ENCODE measurements at places on chromosomes 2 and 18.
A peak's percentile ranks its signal among the peaks of the same experiment; 100 is the strongest.

DNA sequence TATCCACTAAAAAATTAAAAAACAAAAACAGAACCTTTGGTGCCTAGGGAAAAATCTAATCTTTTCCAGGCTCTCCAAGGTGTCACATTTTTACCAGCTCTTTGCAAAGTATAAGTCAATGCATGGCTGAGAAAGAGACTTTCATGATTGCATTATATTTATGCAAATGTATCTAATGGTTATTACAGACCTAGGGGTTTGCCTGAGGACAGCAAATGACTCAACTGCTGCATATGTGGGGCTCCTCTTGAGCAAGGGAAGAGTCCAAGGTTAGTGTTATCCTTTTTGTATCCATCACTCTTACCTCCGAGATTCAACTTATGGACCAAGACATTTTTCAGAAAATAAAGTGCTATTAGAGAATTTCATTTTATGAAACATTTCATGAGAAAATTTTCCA lies 33.9 kb upstream of the RMP24 start:
- no peak for DNase-seq
- H3K4me1 ChIP-seq: peaks cover 1% of the 10 kb centered on the region
- H3K27ac ChIP-seq: no peak overlapping the region
- peaks cover 7% of the 10 kb centered on the region for H3K27me3 ChIP-seq
- H3K4me3 ChIP-seq: no peak overlapping the region
- H3K36me3 ChIP-seq: no peaks in the 10 kb centered on the region

- DNase-seq: no peak
- no peaks in the 10 kb centered on the region for H3K4me1 ChIP-seq
- H3K4me3 ChIP-seq: no peak overlapping the region
- H3K27me3 ChIP-seq: peaks cover 4% of the 10 kb centered on the region
Observed at GRCh38 chr2:120611016-120611415, 124.7 kb upstream of the GLI2 start.

DNA sequence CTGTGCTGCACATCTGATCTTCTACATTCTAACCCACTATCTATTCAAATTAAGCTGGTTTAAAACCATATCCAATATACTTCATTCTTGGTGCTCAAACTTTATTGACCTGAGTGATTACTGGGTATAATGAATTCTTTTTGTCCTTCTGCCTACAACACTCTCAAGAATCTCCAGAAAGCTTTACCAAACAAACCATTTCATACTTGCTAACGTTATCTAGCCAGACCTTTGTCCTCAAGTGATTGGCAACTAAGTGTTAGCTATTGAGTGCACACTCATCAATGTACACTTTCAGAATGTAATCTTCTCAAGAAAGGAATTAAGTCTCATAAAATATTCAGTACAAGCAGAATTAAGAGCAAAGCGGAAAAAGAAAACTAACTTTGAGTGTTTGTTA lies 1.4 kb downstream of the SUCLG1 start:
- peaks cover 54% of the 10 kb centered on the region for H3K4me1 ChIP-seq
- peak overlapping the region; percentile 97 for H3K4me3 ChIP-seq

GRCh38 chr2:42052702-42053481 lies 5.1 kb downstream of the PKDCC start:
- H3K4me1 ChIP-seq: peaks cover 4% of the 10 kb centered on the region
- DNase-seq: no peak
- peaks cover 35% of the 10 kb centered on the region for H3K27me3 ChIP-seq
- H3K4me3 ChIP-seq: no peak overlapping the region
- no peak overlapping the region for H3K27ac ChIP-seq
- no peaks in the 10 kb centered on the region for H3K36me3 ChIP-seq

DNA sequence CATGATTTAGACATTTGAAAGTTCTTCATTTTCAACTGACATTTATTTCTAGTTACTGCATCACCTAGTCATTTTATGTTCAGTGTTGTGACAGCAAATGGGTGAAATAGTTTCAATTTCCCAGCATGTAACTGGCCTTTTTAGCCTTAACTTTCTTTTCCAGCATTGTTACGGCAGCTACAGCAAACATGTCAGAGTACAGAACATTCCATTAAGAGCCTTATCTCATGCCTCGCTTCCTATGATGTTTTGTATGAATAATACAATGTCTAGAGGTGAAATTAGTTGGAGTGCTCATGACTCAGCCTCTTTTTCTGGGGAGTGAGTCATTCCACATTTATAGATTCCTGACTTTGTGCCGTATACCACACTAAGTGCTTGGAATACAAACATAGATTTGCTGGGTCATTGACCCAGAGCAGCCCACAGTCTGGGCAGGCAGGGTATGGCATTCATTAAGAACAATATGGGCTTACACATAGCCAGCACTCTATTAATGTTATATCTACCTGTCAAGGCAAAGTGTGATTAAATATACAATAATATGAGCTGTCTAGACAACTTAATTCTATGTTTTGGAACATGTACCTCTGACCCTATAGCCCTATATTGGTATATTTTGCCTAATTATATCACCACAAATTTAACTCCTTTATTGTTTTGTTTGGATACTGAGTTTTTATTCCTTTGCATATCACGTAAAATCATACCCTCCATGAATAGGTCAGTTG lies 72.2 kb downstream of the MAP2 start:
- no peaks in the 10 kb centered on the region for H3K4me1 ChIP-seq
- no peaks in the 10 kb centered on the region for H3K27me3 ChIP-seq
- no peak for DNase-seq
- no peak overlapping the region for H3K4me3 ChIP-seq

- peaks cover 18% of the 10 kb centered on the region for H3K4me1 ChIP-seq
- H3K27ac ChIP-seq: no peak overlapping the region
- H3K4me3 ChIP-seq: no peak overlapping the region
- H3K36me3 ChIP-seq: no peaks in the 10 kb centered on the region
Observed at GRCh38 chr2:439556-440402, 151.9 kb upstream of the ALKAL2 start.

GRCh38 chr18:44779753-44780292 lies 99.1 kb downstream of the SETBP1 start:
- no peak overlapping the region for H3K27ac ChIP-seq
- no peak overlapping the region for H3K4me3 ChIP-seq
- peaks cover 30% of the 10 kb centered on the region for H3K27me3 ChIP-seq
- H3K36me3 ChIP-seq: no peaks in the 10 kb centered on the region
- no peak for DNase-seq

DNA sequence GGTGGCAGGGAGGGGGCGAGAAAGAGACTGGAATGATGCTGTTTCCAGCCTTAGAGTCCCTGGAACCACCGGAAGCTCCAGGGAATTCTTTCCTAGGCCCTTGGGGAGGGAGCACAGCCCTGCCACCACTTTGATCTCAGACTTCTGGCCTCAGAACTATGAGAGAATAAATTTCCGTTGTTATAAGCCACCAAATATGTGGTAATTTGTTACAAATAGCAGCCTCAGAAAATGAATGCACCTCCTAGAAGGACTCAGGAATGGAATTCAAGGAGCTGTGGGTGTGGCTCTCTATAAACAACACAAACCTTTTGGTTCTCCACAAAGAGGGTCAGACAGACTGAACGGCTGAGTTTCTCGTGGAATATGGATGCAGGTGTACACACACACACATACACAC lies 144.5 kb downstream of the ACKR3 start:
- peaks cover 42% of the 10 kb centered on the region for H3K27me3 ChIP-seq
- no peaks in the 10 kb centered on the region for H3K36me3 ChIP-seq
- no peaks in the 10 kb centered on the region for H3K4me1 ChIP-seq
- no peak overlapping the region for H3K27ac ChIP-seq
- DNase-seq: no peak

DNA sequence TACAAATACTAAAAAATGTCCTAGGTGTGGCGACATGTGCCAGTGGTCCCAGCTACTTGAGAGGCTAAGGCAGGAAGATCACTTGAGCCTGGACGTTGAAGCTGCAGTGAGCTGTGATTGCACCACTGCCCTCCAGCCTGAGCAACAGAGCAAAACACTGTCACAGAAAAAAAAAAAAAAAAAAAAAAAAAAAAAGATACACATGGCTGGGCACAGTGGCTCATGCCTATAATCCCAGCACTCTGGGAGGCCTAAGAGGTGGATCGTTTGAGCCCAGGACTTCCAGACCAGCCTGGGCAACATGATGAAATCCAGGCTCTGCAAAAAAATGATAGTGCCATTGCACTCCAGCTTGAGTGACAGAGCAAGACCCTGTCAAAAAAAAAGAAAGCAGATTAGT lies 13.7 kb downstream of the KANSL1L start:
- peaks cover 6% of the 10 kb centered on the region for H3K4me1 ChIP-seq
- H3K27ac ChIP-seq: no peak overlapping the region
- no peak for DNase-seq

- H3K4me1 ChIP-seq: no peaks in the 10 kb centered on the region
- no peak overlapping the region for H3K27ac ChIP-seq
- H3K4me3 ChIP-seq: no peak overlapping the region
- no peaks in the 10 kb centered on the region for H3K36me3 ChIP-seq
Observed at GRCh38 chr18:30601541-30601940, 441.0 kb downstream of the DSC3 start.

DNA sequence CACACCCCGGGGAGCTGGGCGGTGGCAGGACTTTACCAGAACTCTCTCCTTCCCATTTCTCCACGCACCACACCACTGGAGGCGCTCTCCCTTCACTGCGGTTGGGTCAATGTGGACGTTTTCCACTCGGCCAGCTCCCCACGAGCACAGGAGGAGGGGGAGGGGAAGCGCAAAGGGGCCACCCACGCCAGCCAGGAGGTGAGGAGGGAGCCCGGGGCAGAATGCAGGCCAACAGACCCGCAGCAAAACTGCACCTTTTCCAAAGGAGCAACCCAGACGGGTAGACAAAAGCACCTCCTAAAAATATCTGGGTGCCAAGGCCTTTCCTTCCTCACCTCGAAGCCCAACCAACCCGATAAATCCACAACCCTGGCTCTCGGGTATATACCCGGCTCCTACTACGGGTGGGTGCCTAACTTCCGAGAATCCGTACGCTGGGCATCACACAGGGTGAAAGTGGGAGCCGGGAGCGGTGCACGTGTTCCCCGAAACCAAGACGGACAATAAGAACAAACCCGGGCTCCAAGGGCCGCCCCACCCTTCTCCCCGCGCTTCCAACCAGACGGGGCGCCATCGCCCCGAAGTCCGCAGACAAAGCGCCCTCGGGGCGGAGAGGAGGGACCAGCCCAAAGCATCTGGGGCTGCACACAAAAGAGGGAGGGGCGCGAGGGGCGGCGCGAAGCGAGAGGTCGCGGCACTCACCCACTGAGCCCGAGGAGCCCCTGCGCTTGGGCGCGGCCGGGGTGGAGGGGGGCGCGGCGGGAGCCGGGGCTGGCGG lies 1.0 kb downstream of the RTN4 start:
- DNase-seq: peak; percentile 76
- H3K27ac ChIP-seq: peak overlapping the region; percentile 94
- peak overlapping the region; percentile 100 for H3K4me3 ChIP-seq

DNA sequence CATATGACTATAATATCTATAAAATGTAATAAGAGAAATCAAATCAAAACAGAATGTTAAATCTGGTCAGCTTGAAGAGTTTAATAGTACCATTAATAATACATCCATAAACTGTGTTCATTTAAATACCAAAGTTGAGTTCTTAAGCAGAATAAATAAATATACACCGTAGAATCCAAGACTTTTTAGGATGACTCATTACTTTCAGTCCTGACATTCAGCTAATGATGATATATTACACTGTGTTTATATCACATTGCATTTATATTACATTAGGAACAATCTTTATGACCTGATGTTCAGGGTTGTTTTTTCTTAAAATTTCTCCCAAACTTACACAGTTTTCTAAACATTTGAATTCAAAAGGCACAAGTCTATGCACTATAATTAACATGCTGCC lies 331.3 kb downstream of the SS18 start:
- H3K27ac ChIP-seq: no peak overlapping the region
- no peak overlapping the region for H3K4me3 ChIP-seq
- peaks cover 5% of the 10 kb centered on the region for H3K27me3 ChIP-seq

- peaks cover 54% of the 10 kb centered on the region for H3K4me1 ChIP-seq
- peak overlapping the region; percentile 96 for H3K27ac ChIP-seq
- H3K4me3 ChIP-seq: peak overlapping the region; percentile 56
- no peaks in the 10 kb centered on the region for H3K27me3 ChIP-seq
- H3K36me3 ChIP-seq: peaks cover 9% of the 10 kb centered on the region
Observed at GRCh38 chr2:60806988-60807681, 51.1 kb downstream of the PAPOLG start.

- H3K27ac ChIP-seq: no peak overlapping the region
- H3K36me3 ChIP-seq: peaks cover 3% of the 10 kb centered on the region
- no peak for DNase-seq
Observed at GRCh38 chr18:3179430-3180089, 40.2 kb downstream of the MYOM1 start.

DNA sequence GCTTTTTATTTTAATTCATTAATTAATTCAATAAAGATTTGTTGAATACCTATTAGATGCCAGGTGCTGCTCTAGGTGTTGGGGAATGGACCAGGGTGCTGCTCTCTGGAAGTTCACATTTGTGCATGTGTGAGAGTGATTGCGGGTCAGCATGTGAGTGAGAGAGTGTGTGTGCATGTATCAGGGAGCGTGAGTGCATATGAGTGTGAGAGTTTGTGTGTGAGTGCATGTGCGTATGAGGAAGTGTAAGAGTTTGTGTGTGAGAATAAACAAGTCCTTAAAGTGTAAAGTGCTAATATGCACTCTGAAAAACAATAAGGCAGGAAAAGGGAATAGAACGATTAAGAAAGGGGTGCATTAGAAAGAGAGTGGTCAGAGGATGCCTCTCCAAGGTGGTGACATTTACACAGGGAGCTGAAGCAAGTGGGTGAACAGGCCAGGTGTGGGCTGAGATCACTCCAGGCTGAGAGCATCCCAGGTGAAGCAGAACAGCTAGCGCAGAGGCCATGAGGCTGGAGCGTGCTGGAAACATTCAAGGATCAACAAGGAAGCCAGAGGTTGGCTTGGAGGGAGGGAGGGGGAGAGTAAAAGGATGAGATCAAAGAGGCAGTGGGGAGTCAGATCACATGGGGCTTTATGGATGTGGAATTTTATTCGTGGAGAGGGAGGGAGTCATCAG lies 50.5 kb upstream of the SLC1A4 start:
- H3K27me3 ChIP-seq: no peaks in the 10 kb centered on the region
- no peaks in the 10 kb centered on the region for H3K36me3 ChIP-seq

DNA sequence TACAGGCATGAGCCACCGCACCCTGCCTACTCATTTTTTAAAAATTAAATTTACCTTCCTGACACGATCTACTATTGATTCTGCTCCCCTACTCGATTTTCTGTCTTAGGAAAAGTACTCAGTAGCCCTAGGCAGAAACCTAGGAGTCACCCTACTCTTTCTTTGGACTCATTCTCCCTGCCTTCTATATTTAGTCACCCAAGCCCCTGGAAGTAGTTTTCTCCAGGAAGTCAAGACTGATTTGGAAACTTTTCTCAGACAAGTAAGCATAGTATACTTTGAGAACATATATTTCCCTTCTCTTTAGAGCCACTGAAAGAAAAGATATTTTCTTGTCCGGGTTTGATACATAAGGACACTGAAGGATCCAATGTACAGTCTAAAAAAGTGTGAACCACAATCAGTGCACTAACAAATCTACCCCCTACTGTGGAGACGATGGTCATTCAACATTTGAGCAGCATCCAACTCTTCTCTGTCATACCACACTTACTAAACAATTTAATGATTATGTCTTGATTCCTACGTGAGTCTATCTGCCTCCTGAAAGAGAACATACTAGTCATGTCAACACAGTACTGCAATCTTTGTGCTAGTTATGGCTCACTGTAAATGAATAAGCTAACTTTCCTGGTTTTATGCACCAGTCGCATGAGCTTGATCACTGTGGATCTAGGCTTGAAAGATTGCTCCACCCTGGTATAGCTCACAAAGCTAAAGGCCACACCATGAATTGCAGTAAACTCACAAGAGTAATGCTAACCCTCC lies 19.8 kb downstream of the YWHAQ start:
- H3K4me3 ChIP-seq: no peak overlapping the region
- peaks cover 76% of the 10 kb centered on the region for H3K36me3 ChIP-seq
- H3K27me3 ChIP-seq: no peaks in the 10 kb centered on the region
- no peak for DNase-seq
- peak overlapping the region; percentile 71 for H3K27ac ChIP-seq
- H3K4me1 ChIP-seq: peaks cover 90% of the 10 kb centered on the region

Data from activated T-cell treated with anti-CD3 and anti-CD28 coated beads, Interleukin-2, amount 50 U/mL, for 24 hours (primary cell).